Activated B cell treated with CpG ODN at 0.5 μM for 24 hours (primary cell): ENCODE measurements at places on chromosomes 5 and 9.

DNA sequence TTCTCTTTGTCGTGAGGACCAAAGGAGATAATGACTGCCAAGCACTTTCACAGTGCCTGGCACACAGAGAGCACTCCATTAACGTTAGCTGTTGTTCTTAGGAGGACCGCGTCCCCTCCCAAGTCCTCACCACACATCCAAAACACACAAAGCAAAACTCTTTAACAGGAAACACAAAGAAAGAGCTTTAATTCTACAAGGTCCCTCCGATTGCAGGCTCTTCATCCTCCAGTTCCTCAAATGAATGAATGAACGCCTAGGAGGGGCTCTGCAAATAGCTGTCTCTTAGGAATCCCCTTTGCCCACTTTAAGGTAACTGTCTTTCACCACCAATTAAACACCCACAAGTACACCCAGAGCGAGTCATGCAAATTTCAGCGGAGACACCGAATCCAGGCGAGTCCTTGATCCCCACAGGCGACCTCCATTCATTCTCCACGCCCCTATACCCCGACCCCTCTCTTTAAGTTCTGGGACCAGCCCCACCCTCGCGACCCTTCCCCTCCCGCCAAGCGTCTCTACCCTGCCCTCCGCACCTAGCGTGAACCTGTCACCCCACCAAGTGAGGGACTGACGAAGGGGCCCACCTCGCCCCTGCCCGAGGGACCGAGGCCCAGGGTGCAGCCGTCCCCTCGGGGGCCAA is 644 bp downstream of the TSC1 start:
- DNase-seq = no peak

- no peak for DNase-seq
These were observed 3.2 kb downstream of the TNFAIP8 start for GRCh38 chr5:119358901-119359603.

DNA sequence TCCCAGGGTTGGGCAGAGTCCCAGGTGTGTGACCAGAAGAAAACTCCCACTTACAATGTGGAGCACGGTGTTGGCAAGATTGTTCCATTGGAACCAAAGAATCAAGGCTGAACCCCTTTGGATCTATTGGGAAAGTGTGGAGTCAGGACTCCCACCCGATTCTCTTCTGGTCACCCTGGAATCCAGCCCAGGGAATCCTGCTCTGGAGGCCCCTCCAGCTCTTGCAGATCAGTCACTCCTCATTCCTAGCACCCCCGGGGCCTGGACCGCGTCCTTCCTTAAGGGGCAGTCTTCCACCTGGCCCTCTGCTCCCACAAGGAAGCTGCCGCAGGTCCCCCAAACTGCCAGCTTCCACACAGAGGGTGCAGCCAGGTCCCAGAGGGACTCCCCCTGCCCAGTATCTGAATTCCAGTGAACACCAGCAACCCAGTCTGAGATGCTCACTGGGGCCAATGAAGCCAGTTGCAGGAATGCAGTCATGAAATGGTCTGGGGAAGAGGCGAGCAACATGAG is 170.1 kb downstream of the GADD45G start:
- DNase-seq = no peak

DNA sequence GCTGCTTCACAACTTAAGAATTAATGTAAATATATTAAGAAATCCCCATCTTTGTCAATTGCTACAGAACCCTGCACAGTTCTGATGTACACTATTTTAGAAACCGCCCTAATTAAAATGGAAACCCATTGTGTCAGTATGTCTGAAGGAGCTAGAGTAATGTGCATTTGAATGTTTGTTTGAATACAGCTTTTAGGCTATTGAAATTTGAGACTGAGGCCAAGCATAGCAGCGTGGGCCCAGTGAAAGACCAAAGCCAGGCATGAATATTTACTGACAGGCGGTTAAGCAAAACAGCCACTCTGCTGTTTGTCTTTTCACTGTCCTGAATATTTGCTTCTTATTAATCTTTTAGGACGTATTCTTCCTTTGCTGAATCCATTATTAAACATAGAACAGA is 252.3 kb downstream of the IZUMO3 start:
- DNase-seq = no peak

- DNase-seq = no peak
These were observed 17.5 kb upstream of the ROPN1L start for GRCh38 chr5:10424124-10424731.

GRCh38 chr9:126421567-126422428 is 95.2 kb downstream of the MVB12B start:
- DNase-seq = no peak

- no peak for DNase-seq
These were observed 56.0 kb upstream of the OR13F1 start for GRCh38 chr9:104448036-104448435.

- no peak for DNase-seq
These were observed 53.2 kb upstream of the C5orf58 start for GRCh38 chr5:170179626-170180025.

- no peak for DNase-seq
These were observed 123.6 kb downstream of the C5orf15 start for GRCh38 chr5:133844836-133845235.

DNA sequence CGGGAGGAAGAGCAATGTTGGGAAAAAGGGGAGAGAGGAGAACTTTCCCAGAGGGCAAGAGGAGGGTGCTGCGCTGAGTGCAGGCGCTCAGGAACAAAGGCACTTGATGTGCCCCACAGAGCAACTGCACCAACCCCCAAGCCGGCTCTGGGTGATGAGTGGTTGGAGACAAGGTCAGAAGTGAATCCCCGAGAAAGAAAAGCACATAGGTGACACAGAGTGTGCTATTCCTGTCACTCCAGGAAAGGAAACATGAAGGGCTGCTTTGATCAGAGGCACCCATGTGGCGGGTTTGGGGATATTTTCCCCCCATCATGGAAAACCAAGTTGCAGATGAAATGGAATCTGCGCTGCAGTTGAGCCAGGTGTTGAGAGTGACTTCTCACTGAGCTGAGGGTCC is 20.7 kb upstream of the SLC25A48 start:
- no peak for DNase-seq

DNA sequence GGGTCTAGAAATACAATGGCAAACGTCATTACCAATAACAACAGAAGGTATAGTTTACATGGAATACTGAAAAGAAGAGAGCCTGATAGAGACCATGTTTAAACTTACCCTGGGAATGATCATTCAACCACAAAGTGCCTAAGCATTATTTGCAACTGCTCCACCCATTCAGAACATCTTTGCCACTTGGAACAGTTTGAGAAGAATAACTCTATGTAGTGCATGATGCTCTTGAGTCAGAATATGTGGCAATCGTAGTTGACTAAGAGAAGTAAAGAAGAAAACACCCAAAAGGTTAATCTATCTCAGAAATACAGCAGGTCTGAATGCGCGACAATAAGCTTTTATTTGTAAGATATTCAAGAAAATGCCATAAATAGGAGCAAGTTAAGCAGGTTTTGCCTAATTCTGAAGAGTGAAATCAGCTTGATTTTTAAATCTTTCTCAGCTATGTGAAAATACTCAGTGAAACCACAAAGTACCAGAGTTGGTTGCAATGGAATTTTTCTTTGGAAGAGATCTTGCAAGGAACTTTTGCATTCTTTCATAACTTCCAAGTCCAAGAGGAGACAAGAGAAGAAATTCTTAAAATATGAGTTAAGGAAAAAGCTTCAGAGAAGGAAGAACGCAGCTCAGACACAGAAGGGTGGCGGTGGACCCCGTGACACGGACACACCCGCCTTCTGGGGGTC is 64.3 kb downstream of the HABP4 start:
- DNase-seq = no peak

GRCh38 chr9:119083673-119084072 is 285.6 kb downstream of the BRINP1 start:
- DNase-seq = no peak

GRCh38 chr9:71980266-71981190 is 69.1 kb downstream of the C9orf85 start:
- DNase-seq = no peak

GRCh38 chr9:93595461-93595860 is 19.1 kb downstream of the PHF2 start:
- DNase-seq = no peak

GRCh38 chr5:113215401-113216060 is 219.3 kb downstream of the TSSK1B start:
- no peak for DNase-seq

DNA sequence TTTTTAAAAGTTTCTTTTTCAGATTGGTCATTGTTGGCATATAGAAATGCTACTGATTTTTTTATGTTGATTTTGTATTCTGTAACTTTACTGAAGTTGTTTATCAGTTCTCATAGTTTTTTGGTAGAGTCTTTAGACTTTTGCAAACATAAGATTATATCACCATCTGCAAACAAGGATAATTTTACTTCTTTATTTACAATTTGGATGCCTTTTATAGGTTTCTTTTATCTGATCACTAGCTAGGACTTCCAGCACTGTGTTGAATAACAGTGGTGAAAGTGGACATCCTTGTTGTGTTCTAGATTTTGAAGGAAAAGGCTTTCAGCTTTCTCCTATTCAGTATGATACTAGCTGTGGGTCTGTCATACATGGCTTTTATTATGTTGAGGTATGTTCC is 170.3 kb downstream of the WDR70 start:
- no peak for DNase-seq

GRCh38 chr5:180041301-180042274 is 30.0 kb downstream of the RNF130 start:
- no peak for DNase-seq

GRCh38 chr5:35094948-35095347 is 47.2 kb upstream of the AGXT2 start:
- DNase-seq = no peak
